Fibroblast of skin of right biceps (primary cell): ENCODE measurements at places on chromosomes 4 and X.

DNA sequence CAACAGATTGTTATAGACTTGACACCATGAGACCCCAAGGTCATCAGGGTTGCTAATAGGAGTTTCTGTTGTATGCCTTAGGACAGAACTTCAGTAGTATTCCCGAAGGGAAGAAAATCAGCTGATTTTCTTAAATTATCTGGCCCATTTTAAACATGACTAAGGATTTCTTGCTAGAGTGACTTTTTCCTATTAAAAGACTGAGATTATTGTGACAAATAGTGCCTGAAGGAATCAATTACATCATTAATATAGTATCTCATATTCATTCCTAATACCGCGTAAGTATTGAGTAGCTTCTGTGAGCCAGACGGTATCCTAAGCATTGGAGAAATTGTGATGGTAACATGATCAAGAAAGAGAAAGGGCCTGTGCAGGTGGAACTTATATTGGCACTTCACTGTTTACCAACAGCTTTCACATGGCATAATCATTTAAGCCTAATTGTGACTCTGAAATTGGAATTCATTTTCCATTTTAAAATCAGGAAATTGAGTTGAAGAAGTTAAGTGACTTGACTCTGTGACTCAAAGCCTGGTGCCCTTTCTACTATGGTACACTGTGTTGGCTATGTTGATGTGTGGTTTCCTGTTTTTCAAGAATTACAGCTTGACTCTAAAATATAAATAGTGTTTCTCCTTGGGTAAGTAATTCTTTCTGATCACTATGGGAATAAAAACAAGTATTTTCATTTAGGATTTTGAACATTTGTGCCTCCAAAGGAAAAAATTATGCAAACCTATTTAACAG, 4.1 kb downstream of the AFF1 start:
- DNase-seq: no peak

DNA sequence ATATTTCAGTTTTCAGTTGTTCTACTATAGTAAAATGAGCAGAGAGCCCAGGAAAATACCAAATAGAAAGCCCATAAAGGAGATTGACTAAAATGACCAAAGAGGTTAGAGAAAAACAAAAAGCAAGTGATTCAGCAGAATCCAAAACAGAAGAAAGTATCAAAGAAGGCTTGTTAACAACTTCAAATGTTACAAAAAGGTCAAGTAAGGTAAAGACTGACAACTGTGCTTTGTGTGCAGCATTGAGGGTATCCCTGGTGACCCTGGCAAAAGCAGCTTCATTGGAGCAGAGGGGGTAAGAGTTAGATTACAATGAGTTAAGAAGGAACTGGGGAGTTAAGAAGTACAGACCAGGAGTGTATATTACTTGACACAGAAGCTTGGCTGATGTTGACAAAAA, 317.9 kb downstream of the OPHN1 start:
- DNase-seq: no peak

- no peak for DNase-seq
Observed at GRCh38 chrX:96889726-96890125, 6.0 kb downstream of the RPA4 start.

GRCh38 chr4:116016201-116016600, 902.8 kb upstream of the NDST4 start:
- peak; percentile 69 for DNase-seq

GRCh38 chr4:11344916-11345315, 83.8 kb downstream of the HS3ST1 start:
- DNase-seq: peak; percentile 1

DNA sequence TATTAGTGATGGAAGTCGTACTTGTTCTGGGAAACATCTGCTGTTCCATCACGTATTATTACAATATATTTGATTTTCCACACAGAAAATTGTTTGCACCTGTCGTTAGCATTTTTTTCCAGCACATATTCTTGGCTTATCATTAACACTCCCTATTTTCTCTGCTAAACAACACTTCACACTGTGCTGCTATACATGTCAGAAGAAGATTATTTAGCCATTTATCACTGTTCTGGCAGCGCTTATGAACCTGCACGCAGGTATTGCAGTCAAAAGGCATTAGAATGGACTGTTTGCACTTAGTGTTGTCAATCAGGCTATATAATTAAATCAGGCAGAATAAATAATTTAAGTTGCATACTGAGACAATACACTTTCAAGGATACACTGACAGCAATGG, 218.6 kb downstream of the CHM start:
- no peak for DNase-seq

- DNase-seq: peak; percentile 46
Observed at GRCh38 chr4:4867375-4868039, 8.0 kb downstream of the MSX1 start.

DNA sequence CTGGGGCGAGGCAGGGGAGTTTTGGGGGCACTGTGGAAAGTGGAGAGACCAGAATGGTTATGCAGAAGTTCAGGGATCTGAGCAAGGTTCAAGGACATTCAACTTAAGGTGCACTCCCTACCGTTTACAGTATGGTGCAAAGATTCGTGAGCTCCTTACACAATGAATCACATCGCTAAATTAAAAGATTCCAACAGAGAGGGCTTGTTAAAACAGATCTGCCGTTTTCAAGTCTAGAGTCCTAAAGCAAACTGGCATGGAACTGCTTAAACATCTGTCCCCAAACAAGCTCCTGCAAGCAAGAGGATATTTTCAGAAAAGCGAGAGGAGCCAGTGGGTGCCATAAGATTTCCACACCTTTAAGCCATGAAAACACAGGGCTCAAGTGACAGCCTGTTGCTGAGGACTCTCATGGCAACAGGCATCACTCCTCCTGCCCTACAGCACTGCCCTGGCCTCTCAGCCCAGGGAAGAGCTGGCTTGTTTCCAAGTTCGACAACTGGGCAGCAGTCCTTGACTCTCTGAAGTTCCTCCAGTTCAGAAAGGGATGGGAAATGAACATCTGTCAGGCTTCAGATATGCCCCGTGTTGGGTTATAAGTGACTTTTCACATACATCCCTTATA, 10.0 kb downstream of the FAM184B start:
- DNase-seq: no peak

DNA sequence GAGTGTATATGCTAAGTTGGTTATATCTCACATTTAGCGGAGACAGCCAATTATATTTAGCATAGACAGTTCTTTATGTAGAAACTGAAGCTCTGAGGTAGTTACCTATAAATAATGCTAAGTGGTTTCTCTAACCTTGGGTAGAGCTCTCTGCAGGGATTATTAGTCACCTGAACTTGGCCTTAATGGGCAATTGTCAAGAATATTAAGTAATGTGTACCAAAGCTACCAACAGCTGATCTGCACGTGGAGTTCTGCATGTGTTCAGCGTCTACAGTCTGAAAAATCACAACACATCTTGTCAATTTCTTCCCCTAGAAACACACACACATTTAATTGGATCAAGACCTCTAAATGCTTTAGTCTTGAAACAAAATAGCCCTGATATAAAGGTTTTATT, 740.6 kb upstream of the FAM241A start:
- DNase-seq: no peak

GRCh38 chr4:26032630-26033317, 118.8 kb downstream of the SMIM20 start:
- DNase-seq: peak; percentile 86

GRCh38 chr4:6121276-6121850, 79.0 kb downstream of the JAKMIP1 start:
- DNase-seq: no peak

- no peak for DNase-seq
Observed at GRCh38 chr4:23710298-23710697, 179.5 kb downstream of the PPARGC1A start.

GRCh38 chr4:23348789-23349498, 540.9 kb downstream of the PPARGC1A start:
- no peak for DNase-seq

GRCh38 chr4:126172126-126172525, 857.4 kb downstream of the FAT4 start:
- no peak for DNase-seq

- no peak for DNase-seq
Observed at GRCh38 chr4:122803788-122804208, 22.8 kb upstream of the FGF2 start.

GRCh38 chr4:155629183-155629825, 37.3 kb upstream of the GUCY1A1 start:
- peak; percentile 82 for DNase-seq

GRCh38 chr4:183905081-183905592, at the start of gene STOX2:
Gene STOX2, plus strand, starts transcription at chr4:183905307. Its CDS starts 1,484 bp downstream, at chr4:183906791.
- DNase-seq: peak; percentile 51

- no peak for DNase-seq
Observed at GRCh38 chrX:46757052-46757451, 1.9 kb downstream of the SLC9A7 start.

GRCh38 chrX:1754077-1754476, 139.2 kb downstream of the ASMT start:
- DNase-seq: peak; percentile 75

- no peak for DNase-seq
Observed at GRCh38 chr4:174859904-174860303, 30.9 kb upstream of the GLRA3 start.
